ENCODE measurements at places on chromosomes 11 and 22.

DNA sequence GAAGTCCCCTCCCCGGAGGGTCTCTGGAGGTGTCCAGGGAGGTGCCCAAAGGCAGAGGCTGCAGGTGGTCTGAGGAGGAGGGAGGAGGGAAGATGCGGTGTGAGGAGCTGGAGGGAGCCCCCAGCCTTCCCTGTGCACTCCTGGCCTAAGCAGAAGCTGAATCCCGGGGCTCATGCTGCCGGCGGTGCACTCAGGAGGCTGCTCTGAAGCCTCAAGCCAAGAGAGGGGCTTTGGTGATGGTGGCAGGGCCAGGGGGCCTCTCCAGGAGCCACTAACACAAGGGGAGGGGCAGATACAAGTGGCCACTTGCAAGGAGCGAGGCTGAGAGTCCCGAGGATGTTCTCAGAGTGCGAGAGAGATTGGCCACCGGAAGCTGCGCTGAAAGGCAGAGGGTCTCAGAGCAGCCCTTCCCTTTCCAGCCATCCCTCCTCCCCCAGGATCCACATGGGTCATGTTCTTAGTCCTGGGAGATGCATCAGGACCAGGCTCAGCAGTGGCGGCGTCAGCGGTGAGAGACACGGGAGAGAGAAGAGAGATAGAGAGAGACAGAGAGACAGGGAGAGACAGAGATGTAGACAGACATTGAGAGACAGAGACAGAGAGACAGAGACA lies 774 bp upstream of the MRGPRG start:
- no peak for DNase-seq

DNA sequence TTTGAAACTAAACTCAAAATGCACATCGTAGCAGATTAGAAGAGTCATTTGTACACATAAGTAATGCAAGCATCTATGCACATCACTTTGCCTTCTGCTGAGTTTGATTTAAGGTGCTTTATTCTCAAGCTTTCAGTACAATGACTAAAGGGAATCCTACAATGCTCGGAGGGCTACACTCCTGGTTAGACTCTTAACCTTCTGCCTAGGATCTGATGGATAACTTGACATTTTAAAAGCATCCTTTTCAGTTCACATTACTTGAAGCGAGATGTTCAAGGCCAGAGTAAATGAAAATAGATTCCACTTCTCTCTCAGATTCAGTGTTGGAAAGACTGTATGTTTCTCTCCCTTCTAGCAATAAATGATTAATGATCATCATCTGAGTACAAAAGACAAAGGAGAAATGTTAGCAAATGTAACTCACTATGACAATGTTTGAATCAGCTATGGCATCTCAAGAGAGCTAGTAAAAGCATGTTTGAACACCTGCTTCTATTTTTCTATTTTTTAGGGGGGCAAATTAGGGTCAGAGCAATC lies 259.2 kb upstream of the ANO3 start:
- no peak for DNase-seq

- no peak for DNase-seq
Measured at GRCh38 chr11:18490736-18491485, 35.3 kb downstream of the LDHAL6A start.

GRCh38 chr22:49769691-49770546 lies 57.8 kb downstream of the BRD1 start:
- no peak for DNase-seq

- DNase-seq = no peak
Measured at GRCh38 chr22:45740236-45740635, 68.6 kb downstream of the ATXN10 start.

- no peak for DNase-seq
Measured at GRCh38 chr11:45896422-45896984, 10.6 kb downstream of the FREY1 start.

- DNase-seq = no peak
Measured at GRCh38 chr11:17609291-17610084, 62.4 kb downstream of the OTOG start.

- DNase-seq = peak; percentile 5
Measured at GRCh38 chr11:104151404-104152204, 12.3 kb downstream of the PDGFD start.

- DNase-seq = no peak
Measured at GRCh38 chr11:65290448-65291165, 24.1 kb upstream of the CDC42EP2 start.

GRCh38 chr11:65897020-65897471 lies 3.1 kb downstream of the FOSL1 start:
- no peak for DNase-seq

DNA sequence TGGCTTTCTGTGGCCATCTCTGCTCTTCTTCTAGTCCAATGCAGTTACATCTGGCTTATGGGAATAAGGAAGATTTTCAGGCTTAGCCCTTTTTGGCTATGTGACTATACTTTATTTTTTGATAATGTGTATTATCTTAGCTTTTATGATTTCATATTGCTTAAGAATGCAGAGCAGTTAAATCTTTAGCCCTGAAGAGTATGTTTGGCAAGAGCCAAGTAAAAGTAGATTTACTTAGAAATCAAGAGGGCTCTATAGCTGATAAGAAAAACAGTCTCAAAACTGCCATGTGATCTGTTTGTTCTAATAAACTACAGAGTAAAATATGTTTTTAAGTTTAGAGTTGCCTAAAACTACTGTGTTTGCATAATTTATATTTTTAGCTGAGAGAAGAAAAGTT lies 61.2 kb downstream of the RNF169 start:
- DNase-seq = no peak

DNA sequence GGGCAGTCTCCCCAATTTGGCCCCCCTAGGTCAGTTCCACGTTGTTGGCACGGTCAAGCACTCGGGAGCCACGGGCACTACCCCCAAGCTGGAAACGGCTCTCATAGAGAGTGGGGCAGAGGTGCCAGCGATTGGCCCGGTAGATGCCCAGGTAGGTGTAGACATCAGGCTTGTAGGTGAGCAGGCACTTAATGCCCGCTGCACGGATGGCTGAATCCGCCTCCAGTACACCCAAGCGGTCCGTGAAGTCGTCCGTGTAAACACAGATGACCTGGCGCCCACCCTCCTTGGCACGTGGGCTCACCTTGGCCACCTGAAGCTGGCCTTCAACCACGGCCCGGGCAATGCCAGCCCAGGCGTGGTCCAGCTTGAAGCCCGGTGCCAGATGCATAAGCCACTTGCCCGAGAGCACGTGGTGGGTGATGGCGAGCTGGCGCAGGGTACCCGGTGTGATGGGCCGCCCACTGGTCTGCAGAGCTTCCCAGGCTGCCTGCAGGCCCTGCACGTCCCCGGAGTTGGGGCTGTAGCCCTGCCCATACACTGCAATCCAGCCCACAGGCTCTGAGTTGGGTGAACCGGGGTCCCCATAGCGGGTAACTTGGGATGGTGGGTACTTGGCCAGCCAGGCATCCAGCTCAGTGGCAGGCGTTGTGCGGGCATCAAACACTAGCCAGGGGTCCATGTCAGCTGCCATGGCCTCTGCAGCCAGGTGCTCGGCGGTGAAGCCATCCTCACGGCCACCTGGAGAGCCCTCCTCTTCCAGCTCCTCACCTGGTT lies 1.2 kb downstream of the C11orf68 start:
- DNase-seq = no peak

DNA sequence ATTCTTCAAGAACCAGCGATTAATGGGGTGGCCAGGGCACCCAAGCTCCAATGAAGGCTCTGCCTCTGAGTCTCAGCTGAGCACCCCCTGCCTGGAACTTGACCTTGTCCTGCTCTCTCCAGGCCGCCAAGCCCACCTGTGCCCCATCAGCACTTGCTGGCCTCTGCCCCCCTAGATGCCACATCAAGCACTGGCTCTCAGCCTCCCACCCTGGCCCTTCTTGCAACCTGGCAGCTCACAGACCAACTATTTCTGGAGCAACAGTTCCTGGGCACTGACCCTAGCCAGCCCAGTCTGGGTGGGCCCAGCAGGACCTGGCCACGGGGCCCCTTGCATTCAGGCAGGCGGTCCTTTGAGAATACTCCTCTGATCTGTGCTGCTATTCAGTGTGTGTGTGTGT lies 98.8 kb upstream of the PITPNB start:
- no peak for DNase-seq

- no peak for DNase-seq
Measured at GRCh38 chr22:20653012-20653794, 120.7 kb upstream of the SERPIND1 start.

DNA sequence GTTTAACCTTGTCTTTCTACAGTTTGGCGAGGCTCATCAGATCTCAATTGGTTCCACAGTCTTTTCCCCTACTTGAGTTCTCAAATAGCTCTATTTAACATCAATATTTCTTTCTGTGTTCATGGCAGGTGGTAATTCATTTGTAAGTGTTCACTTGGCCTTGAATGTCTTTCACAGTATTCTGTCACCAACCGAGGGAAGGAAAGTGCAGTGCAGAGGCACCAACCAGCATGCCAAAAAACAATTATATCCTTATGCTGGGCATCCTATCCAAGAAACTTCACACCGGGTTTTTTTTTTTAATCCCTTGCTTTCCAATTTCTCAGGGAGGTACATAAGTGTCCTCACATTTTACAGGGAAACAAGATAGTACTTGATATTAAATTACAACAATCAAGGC lies 55.0 kb upstream of the ZC3H12C start:
- no peak for DNase-seq

- DNase-seq = no peak
Measured at GRCh38 chr22:42289671-42290541, 19.5 kb upstream of the TCF20 start.

DNA sequence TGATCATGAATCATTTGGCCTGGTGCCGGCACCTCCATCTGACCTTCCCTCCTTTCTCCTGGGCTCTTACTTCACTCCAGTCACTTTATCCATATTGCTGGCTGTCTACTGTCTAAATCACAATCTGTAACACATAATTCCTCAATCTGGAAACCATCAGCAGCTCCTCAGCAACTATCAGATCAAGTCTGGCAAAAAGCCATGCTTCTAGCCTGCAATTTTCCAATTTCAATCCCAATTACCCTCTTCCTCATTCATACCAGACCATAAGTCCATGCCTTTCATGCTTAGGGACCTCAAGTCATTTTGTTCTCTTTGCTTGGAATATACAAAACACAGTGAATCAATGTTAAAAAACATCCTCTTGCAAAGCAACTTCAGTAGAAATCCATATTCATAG lies 882.8 kb upstream of the ANO3 start:
- DNase-seq = no peak

Data from germinal center (tissue), 1 donor.